ENCODE measurements at places on chromosomes 2 and 18. TPM values are rescaled to one million over a fixed set of nuclear protein-coding genes. Genes with fewer than 3 reads are reported as not detected.

The FSHR gene
- not detected for total RNA-seq

GRCh38 chr2:119674711-119675500, 4.1 kb upstream of the TMEM177 start:
- peak; percentile 10 for DNase-seq

The IL1RL1 gene
- total RNA-seq, result 12.1 TPM

DNA sequence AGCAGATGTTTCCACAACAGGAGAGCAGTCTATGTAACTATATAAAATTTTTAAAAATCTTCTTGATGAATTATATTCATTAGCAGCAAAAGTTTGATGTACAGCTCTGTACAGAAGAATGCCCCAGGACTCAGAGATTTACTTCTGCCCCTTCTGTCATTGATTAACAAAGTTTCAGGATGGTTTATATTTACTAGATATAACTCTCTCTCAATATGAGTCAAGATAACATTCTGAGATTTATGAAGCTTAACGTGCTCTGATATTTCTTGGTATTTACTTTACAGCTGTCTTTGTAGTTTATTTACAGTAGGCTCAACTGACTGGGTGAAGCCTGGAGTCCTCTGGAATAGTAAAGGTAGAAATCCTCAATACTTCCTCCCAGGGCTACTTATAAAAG, 93.6 kb upstream of the HNMT start:
- DNase-seq, result no peak

- no peak for DNase-seq
Observed at GRCh38 chr2:240572141-240573031, 4.1 kb downstream of the RNPEPL1 start.

DNA sequence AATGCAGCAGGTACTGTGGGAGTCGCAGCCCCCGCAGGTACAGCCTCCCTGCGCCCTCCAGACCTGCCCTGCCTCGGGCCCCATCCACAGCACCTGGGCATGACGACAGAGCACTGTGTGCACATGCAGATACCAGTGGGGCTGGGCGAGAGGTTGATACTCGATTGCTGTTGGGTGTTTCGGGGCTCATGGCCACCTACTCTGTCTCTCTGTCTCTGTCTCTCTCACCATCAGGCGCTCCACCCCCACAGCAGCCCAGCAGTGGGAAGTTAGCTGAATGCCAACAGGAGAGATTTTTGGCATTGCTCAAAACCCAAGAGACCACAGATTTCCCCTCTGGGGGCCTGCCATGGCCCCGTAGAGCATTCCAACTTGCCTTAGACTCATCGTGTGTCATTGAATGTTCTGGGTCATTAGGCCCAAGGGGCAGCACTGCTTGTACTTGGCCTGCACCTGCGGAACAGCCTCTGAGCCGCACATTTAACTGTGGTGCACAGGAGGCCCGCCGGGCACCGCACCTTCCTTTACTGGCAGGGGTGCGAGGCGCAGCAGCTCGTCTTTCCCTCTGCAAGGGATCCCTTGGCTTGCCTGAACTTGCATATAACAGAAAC, 18.8 kb downstream of the KCNIP3 start:
- DNase-seq, result no peak

DNA sequence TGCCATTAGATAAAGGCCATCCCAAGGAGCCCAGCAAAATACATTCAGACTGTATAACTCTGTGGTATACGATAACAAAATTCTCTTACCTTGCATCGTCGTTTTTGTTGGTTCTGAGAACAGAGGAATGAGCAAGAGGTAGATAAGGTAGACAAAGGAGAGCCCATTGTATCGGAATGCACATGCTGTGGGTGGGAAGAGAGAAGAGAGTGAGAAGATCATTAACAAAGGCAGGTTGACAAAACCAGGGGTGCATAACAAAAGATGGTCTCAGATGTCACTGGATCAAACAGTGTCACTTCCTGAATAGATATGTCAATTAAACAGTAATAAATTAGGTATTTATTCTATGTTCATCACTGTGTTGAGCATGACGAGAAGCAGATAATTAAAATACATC, 83.3 kb downstream of the PIEZO2 start:
- no peak for DNase-seq

GRCh38 chr2:221085341-221085900, 486.7 kb downstream of the EPHA4 start:
- DNase-seq, result no peak

- no peak for DNase-seq
Observed at GRCh38 chr2:148670773-148671172, 26.2 kb downstream of the EPC2 start.

The EIF2AK3 gene
- total RNA-seq, result 34.4 TPM

GRCh38 chr2:157192445-157193423, 64.8 kb upstream of the GALNT5 start:
- no peak for DNase-seq

The SLC4A5 gene
- total RNA-seq, result 2.1 TPM

GRCh38 chr2:100623033-100623715, 60.4 kb downstream of the PDCL3 start:
- DNase-seq, result no peak

DNA sequence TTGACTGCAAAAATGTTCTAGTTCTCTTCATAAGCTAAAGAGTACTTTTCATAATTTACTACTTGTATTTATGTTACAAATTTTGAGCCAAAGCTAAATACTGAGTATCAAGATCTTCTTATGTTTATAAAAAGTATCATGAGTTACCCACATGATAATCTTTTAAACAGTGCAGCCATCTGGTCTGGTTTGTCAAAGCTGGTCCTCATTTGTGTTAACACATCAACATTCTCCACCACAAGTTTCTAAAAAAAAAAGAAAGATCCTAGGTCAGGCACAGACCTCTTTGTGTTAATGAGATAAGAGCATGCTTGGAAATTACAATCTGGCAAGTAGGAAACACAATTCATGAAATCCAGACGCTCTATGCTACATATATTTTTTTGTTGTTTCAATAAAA, 75.5 kb upstream of the FRZB start:
- no peak for DNase-seq

GRCh38 chr2:160606341-160606740, 112.7 kb upstream of the RBMS1 start:
- DNase-seq, result no peak

The CRACDL gene
- total RNA-seq, result 0.96 TPM

DNA sequence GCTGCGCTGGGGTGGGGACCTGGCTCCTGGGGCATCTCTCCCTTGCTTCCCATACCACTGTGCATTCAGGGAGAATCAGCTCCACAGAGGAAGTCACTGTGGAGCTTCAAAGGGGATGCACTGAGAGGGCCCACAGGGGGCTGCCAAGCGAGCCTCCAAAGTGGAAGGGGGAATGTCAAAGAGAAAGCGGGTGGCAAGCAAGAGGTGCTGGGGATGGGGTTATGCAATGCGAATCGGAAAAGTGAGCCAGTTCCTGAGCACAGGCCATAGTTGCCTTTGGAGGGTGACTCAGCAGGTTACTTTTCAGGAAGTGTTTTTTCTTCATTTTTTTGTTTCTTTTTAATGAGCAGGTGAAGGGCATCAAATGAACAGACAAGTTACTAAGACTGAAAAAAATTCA, 17.6 kb downstream of the PMAIP1 start:
- DNase-seq, result no peak

The HOXD9 gene
- total RNA-seq, result 2.4 TPM

DNA sequence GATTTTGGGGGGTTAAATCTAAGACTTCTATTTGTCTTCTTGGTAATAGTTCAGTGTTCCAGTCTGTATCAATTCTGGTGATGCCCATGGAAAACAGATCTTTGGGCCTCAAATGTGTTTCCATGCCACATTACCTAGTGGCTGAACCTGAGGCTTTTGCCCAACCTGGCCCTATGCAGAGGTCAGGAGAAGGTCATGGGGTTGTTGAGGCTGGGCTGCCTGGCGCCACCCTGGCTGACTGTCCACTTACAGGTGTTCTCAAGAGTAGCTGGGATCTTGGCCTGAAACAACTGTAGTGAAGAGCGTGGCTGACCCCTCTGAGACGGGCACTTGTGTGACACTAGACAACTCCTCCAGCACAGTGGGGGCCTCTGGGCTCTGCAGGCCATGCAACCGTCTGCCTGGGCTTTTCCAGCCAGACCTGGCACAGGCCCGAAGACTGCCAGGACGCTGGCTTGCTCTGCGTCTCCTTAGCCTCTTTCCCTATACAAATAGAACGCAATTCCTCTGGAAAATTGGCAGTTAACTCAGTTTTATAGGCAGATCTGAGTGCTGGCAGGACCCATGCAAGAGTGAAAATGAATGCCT, 127.8 kb downstream of the TRIM43 start:
- no peak for DNase-seq

DNA sequence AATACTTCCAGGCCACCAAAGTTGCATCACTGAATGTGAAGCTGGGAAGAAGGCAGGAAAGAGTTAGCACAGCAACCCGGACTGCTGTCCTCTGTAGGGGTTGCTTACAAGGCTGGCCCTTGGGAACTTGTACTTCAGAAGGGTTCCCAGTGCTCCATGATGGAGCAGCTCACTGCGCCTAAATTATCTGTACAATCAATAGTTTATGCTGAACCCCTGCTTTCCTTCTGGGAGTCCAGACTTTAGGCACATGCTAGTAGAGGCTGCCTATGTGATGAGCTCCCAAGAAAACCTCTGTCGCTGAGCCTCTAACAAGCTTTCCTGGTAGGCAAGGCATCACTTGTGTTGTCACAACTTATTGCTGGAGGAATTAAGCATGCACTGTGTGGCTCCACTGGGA, 34.3 kb downstream of the XDH start:
- DNase-seq, result no peak

- no peak for DNase-seq
Observed at GRCh38 chr18:23401400-23402347, 51.4 kb upstream of the RIOK3 start.

The DSG3 gene
- 40.1 TPM for total RNA-seq

DNA sequence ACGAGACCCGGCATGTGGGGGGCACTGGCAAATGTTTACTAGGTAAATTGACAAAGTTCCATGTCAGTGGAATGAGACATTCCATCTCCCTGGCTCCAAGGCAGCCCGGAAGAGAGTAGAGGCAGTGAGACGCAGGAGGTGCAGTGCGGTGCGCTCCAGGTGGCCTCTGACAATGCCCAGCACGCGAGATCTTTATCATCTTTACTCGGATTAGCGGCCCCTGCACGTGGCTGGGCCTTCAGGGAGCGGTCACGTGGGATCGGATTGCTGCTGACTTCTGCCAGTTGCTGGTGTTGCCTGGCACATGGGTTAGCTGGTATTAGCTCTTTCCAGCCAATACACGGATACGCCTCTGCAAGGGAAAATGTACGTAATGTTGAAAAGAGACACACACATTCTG, 151.2 kb upstream of the ALKAL2 start:
- DNase-seq, result no peak

The SKA1 gene
- total RNA-seq, result 0.48 TPM

GRCh38 chr18:8661754-8662559, 43.4 kb upstream of the MTCL1 start:
- no peak for DNase-seq

The SOX11 gene
- total RNA-seq, result 0.15 TPM

The DSC2 gene
- total RNA-seq, result 19.0 TPM

DNA sequence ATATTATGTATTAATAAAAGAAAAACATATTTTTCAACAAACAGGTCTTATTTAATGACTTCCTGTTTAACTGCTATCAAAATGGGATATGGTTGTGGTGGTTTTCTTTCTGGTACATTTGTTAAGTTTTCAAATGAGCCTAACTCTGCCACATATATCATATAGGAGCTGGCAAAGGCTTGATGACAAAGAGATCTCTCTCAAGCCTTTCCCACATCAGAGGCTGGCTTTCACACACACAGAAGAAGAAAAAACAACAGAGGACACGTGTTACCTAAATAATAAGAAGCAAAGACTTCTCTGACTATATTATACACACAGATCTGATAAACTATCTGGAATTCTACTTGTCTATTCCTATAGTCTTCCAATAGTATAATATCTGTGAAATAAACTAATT, 46.1 kb downstream of the CFAP36 start:
- DNase-seq, result no peak

GRCh38 chr2:174901075-174901474, 104.1 kb downstream of the CHN1 start:
- no peak for DNase-seq

The CDH19 gene
- 12.9 TPM for total RNA-seq

DNA sequence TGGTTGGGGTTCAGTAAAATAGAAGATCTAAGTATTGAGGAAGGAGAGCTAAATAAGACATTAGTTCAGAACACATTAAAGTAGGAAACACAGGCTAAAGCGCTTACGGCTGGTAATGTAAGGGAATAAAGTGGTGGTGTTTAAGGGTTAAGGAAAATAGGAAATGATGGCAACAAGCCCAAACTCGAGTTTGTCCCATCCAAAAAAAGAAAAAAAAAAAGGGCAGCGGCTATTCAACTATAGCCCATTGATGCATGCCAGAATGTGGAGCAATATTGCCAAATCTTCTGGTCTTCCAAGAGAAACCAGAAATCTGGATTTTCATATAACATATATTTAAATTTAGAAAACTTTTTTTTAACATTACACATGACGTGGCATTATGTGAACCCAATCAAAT, 161.0 kb downstream of the ARHGAP15 start:
- no peak for DNase-seq

The ALLC gene
- not detected for total RNA-seq

The IRS1 gene
- total RNA-seq, result 22.3 TPM

DNA sequence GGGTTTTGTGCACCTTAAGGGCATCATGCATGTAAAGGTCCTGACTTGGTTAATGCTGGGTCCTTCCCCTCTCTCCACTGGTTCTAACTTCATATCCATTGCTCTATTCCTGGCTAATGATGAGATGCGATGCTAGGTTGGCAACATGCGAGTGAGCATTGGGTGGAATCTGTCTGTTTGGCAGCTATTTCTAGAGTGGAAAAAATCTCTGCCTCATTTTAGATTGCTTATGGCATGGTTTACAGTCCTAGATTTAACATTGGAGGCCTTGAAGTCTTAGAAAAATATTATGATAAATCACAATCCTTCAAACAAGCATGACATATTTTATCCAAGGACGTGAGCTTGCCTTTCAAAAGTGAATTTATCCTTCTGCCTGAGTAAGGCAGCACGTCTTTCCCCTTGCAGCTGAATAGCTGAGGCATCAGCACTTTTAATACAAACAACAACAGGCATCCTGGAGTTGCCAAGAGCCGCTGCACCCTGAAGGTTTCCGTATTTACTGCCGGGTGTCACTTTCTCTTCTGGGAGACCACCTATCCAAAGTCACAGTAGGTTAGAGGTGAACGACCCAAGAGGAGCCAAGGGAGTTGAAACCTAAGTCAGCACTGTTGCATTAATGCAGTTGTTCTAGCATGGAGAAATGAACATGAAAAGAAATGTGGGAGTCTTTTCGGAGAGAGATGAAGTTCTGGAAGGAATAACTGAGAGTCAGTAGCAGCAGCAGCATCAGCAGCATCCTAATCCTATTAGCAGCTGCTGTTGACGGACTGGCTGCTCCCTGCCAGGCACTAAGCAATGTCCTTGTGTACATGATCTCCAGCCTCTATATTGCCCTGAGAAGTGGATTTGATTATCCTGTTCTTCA, 78.4 kb downstream of the MAPK4 start:
- no peak for DNase-seq

GRCh38 chr2:19859565-19859964, 42.2 kb downstream of the TTC32 start:
- DNase-seq, result no peak

The PJVK gene
- 9.4 TPM for total RNA-seq

GRCh38 chr2:168632709-168633121, 169.7 kb upstream of the NOSTRIN start:
- DNase-seq, result no peak

Data from breast epithelium (tissue), 4 donors.